ENCODE measurements at places on chromosomes 5 and 9.

- peak; percentile 49 for DNase-seq
These were observed 72.8 kb upstream of the ASTN2 start for GRCh38 chr9:117487555-117488175.

DNA sequence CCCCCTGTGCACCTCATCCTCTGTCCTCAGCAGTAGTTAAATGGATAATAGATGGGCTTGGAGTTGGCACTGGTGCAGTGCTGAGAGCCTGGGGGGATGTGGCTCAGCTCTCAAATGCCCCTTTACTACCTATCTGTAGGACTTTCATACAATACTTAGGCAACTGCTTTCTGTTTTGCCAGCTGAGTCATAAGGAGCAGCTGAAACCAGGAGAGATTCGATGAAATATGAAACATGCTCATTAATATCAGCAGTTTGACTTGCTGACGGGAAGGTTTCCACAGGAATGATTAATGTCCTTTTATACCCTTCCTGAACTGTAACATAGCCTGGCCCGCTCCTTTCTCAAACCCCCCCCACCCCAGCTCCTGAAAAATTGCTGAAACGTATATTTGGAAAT is 142.6 kb downstream of the SAXO1 start:
- DNase-seq = peak; percentile 54

- no peak for DNase-seq
These were observed 230.6 kb downstream of the EBF1 start for GRCh38 chr5:158869092-158869491.

GRCh38 chr5:54739371-54739770 is 221.8 kb downstream of the SNX18 start:
- DNase-seq = peak; percentile 62

- DNase-seq = peak; percentile 67
These were observed 3.7 kb upstream of the PJA2 start for GRCh38 chr5:109413458-109413857.

GRCh38 chr5:170791325-170791954 is 7.9 kb downstream of the GABRP start:
- DNase-seq = peak; percentile 32

- DNase-seq = no peak
These were observed 30.9 kb downstream of the GLT6D1 start for GRCh38 chr9:135608294-135608998.

DNA sequence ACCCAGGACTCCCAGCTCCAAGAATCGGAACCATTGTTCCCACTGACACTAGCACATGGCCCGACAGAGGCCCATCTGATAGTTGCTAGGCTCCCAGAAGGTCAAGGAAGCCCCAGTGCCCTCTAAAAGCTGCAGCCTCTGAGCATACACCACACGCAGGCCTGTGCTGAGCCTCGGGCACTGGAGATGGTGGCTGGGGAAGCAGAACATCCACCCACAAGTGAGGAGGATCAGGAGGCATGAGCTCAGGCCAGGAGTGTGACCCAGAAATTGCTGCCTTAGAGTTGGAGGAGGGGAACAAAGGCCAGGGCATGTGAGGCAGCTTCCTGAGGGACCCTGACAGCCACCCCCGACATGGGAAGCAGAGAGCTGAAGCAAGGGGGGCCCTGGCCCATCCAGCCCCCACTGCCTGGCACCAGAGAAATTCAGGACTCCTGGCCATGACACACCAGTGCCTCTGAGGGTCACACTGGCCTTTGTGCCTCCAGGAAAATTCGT is 21.4 kb downstream of the IPPK start:
- DNase-seq = no peak

- DNase-seq = no peak
These were observed 81.8 kb downstream of the NLN start for GRCh38 chr5:65803699-65804391.

GRCh38 chr5:14806456-14806855 is 65.1 kb downstream of the ANKH start:
- DNase-seq = peak; percentile 99

DNA sequence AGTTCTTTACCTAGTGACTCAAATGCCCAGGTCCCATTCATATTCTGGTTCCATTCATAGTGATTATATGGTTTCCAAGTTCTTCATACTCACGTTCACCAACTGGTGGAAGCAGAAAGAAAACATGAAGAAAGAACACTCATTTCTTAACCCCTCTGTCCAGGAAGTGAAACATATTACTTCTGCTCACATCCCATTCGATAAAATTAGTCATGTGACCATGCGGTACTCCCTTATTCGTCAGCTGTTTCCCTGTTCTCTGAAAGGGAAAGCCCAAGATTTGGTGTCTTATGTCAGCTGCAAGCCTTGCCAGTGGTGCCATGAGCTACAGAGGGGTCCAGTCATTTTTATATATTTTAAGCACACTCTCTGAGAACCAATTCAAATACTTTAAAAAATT is 387.0 kb upstream of the DMAC1 start:
- DNase-seq = no peak

GRCh38 chr5:1793301-1793740 is 6.3 kb downstream of the MRPL36 start:
- DNase-seq = peak; percentile 32
